ENCODE measurements at places on chromosomes 12 and 14.

- no peak for DNase-seq
Observed at GRCh38 chr12:26906704-26907103, 31.1 kb downstream of the INTS13 start.

- no peak for DNase-seq
Observed at GRCh38 chr12:19430988-19431387, 8.3 kb upstream of the AEBP2 start.

DNA sequence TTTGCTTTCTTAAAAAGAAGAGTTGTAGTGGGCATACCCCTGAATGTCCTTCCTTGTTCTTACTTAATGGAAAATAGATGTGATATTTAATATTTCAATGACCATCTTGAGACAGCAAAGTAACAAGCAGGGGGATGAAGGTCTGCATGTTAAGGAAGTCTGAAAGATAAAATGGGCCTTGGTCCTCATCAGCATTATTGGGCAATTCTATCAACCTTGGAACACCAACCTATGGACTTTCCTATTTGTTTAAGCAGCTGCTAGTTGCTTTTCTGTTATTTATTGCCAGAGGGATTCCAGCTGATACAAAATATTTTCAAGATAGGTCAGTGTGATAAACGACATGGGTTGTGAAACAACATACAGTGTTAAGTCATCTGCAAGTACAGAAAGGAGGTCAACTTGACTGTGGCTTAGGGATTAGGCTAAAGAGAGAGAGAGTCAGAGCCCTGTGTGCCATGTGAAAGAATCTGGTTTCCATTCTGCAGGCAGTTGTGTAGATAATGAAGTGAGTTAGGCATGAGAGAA lies 16.4 kb upstream of the A2M start:
- no peak for DNase-seq

- DNase-seq, result peak; percentile 67
Observed at GRCh38 chr12:10027311-10027710, 3.2 kb upstream of the CLEC9A start.

DNA sequence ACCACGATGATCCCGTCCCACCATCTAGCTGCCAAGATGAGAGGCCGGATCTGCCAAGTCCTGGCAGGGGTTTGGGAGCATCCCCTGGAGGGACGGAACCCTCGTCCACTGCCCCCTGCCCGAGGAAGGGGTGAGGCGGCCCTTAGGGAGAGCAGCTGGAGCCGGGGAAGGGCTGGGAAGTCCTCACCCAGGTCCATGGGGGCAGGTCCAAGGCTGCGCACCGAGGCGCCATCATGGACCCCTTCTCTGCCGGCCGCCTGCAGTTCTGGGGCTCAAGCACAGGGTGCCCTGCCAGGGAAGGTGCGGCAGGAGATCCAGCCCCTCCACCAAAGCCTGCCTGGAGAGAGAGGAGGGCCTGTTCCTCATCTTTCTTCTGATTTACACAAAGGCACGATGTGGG lies 17.6 kb upstream of the FBRSL1 start:
- no peak for DNase-seq

DNA sequence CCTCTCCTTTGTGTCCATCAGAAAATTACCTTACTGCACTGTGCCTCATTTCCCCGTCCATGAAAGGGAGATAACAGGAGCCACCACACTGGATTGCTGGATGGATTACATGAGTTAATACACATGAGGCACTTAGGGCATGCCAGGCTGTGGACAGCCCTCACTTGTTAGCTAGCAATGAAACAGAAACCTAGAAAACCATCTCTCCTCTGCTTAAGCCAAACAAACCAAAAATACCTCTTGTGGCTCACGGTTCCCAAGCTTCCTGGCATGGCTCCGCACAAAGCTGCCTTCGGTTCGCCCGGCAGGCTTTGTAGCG lies 660 bp upstream of the HCFC2 start:
- no peak for DNase-seq

GRCh38 chr12:4118017-4118510 lies 155.5 kb upstream of the CCND2 start:
- DNase-seq, result peak; percentile 75

DNA sequence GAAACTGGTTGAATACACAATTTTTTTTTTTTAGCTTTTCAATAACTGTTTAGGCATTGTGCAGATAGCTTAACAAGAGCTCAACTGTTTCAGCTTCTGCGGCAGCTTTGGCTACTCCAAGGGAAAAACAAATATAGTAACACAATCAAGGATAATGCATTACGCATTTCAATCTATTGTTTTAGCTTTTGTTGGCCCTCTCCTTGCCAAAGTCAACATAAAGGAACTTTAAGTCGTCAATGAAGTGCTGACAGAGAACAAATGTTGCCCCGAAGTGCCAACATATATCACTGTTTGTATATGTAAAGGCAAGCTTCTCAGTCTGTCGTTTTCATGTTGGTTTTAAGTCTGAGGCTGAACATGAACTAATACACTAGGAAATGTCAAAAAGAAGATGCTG lies 1087.4 kb upstream of the FLRT2 start:
- no peak for DNase-seq

- no peak for DNase-seq
Observed at GRCh38 chr12:89350260-89350629, 2.1 kb downstream of the DUSP6 start.

- no peak for DNase-seq
Observed at GRCh38 chr12:29287622-29288021, 93.3 kb downstream of the ERGIC2 start.

- no peak for DNase-seq
Observed at GRCh38 chr14:99554757-99555531, 49.1 kb downstream of the CCDC85C start.

GRCh38 chr14:89936654-89937185 lies 17.8 kb downstream of the EFCAB11 start:
- no peak for DNase-seq

- DNase-seq, result no peak
Observed at GRCh38 chr14:95054346-95055280, 102.7 kb downstream of the DICER1 start.

GRCh38 chr12:93245543-93245942 lies 132.2 kb upstream of the NUDT4 start:
- DNase-seq, result no peak

DNA sequence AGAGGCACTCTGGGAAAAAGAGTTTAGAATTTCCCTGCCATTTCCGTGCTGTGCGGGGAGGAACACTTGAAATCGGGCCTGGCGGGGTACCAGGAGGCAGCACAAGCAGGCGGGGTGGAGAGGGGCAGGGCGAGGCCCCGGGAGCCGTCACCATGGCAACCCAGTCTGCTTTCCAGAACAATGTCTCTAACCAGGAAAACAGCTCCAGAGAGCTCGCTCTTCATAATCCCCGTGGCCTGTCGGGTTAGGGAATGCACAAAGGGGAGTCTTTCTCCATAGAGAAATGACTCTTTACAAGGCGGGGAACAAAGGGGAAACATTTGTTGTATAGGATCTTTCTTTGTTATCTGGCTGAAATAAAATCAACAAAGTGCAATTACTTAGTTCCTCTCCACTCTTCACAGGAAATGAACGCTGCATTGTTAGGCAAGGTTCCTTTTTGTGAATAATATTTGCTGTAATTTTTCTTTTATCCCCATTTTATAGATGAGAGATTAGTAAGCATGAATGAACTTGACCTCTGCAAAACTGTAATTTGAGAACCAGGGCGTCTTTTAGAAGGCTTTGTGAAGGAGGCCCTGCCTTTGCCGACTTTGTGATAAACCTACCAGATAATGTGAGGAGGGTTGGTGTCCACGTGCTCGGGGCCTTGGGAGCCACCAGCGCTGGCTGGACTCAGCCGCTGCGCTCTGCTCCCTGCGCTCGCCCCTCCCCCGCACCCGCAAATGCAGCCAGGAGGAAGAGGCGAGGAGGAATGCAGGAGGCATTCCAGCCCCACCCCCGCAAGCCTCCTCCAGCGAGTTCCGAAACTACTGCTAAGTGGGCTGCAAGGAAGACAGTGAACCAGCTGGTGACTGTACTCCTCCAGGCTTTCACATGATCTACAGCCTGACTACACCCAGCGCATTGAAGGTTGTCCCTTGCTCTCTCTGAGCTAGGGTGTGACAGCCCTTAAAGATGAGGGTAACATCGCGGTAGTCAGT lies 105.2 kb upstream of the ATF7IP start:
- peak; percentile 97 for DNase-seq

GRCh38 chr12:4960547-4960946 lies 50.8 kb downstream of the KCNA1 start:
- DNase-seq, result no peak

DNA sequence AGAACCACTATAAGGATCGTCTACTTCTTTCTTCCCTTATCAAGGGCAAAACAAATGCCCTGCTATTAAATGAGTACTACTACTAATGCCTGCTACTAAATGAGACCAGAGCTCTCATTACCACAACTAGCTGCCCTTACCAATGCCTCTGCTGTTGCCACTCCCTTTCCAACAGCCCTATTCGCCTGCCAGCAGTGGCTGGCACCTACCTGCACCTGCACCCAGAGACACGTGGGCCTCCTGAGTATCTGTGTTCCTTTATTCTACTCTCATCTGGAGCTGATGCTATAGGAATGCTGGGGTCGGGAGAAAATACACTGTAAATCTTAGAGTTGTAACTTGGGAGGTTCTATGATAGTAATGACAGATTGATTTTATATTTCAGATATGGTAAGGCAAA lies 174.7 kb downstream of the SLC2A13 start:
- no peak for DNase-seq

- no peak for DNase-seq
Observed at GRCh38 chr12:11861155-11861863, 209.4 kb upstream of the BCL2L14 start.

DNA sequence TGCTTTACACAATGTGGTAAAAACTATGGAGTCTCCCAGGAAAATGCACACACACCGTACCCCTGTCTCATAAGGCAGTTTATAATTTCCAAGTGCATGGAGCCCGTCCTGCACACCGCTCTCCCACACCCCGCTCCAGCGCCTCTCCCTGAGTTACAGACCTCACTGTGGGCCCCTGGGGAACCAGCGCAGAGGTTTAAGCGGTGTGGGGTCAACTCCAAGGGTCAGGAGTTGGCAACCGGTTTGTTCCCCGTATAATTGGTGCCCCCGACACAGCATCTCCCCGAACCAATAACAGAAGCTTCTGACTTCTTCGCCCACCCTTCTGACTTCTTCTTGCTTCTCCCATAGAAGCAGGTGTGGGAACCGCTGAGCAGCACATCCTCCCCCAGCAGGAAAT lies 58.4 kb upstream of the DDX11 start:
- DNase-seq, result no peak

DNA sequence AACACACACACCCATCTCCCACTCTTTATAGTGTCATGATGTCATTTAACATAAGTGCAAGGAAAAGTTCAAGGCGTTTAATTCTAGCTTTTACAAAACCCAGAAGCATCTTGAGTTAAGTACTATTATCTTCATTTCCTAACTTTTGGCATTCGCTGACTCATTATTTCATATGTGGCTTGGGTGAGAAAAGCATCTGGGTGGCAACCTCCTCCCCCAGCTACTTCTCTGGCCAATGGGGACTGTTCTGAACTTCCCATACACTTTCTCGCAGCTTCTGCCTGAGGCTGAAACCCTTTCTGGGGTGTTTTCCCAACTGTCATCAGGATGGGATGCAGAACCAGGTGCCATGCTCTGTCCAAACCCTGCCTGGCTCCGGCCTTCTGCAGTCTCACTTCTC lies 2.8 kb upstream of the MARK3 start:
- peak; percentile 82 for DNase-seq

DNA sequence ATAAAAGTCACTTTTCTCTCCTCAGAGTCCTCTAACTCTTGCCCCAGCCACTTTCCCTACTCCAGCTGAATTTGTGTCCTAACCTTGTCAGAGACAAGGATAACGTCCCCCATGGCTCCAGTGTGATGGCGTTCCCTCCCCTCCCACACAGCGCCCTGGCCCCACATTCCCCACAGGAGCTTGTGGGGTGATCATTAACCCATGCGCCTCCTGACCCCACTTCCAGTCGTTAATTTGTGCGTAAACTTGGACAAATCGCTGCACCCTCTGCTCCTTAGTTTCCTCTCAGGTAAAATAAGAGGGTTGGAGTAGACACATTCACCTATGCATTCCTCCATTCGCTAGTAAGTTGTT lies 22.9 kb upstream of the BCDIN3D start:
- DNase-seq, result no peak

- no peak for DNase-seq
Observed at GRCh38 chr12:102570256-102570655, 89.9 kb upstream of the IGF1 start.

- DNase-seq, result no peak
Observed at GRCh38 chr14:92687681-92688433, 60.6 kb downstream of the LGMN start.

DNA sequence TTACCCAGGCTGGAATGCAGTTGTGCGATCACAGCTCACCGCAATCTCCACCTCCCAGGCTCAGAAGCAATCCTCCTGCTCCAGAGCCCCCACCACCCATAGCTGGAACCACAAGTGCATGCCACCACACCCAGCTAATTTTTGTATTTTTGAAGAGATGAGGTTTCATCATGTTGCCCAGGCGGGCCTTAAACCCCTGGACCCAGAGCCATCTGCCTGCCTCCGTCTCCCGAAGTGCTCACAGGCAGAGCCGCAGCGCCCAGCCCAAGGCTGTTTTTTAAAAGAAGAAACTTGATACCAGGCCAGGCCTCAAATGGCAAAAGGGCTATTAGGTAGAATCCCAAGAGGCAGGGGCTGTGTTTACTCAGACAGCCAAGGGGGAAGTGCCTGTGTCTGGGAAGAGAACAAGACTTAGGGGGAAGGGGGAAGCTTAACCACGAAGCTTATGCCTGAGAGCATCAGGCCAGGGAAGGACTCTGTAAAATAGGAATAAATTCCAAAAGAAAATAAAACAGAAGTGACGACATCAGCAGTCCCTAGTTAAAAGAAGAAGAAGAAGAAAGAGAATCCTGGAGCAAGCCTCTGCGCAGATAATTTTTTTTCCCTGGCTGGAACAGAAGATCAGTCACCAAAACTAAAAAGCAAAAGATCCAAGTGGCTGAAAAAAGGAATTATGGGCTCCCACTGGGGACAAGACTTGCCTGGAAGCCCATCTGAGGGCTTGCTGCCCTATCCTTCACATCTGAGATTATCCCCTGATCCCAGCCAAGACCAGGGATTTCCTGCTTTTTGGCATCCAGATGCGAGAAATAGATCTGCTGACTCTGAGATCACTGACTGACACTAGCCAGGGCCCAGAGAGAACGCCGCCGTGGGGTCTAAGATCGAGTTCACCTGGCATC lies 170.5 kb downstream of the NDUFA12 start:
- no peak for DNase-seq

DNA sequence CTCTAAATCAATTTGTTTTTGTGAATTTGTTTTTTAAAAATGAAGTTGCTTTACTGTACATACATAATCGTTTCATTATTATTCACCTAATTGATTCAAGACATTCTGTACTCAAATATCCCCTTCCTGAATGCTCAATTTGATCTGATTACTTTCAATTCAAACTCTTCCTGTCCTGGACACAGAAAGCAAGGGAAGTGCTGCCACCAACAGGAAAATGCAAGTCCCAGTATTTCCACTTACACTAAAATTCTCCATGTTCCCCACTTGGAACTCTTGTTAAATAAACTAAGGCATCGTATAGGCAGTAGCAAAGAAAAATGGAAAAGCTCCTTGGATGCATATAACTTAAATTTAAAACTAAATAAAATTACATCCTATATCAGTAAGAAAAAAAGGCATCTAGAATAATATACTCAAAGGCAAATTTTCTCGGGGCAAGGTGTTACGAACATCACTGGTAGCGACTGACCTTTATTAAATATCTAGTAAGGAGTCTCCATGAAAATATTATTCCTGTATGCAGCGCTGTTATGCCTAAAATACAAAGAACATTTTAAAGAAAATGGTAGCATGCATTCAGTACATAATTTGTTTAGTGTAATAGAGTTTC lies 72.0 kb upstream of the DBX2 start:
- peak; percentile 14 for DNase-seq

- DNase-seq, result no peak
Observed at GRCh38 chr12:69150083-69150795, 89.1 kb upstream of the CPSF6 start.

- DNase-seq, result peak; percentile 67
Observed at GRCh38 chr12:104805186-104805585, 152.9 kb downstream of the SLC41A2 start.

Measured in EL (cell line).